ENCODE measurements at places on chromosomes 2 and 18.

GRCh38 chr18:8063733-8064132 is 496.6 kb downstream of the PTPRM start:
- DNase-seq = no peak

DNA sequence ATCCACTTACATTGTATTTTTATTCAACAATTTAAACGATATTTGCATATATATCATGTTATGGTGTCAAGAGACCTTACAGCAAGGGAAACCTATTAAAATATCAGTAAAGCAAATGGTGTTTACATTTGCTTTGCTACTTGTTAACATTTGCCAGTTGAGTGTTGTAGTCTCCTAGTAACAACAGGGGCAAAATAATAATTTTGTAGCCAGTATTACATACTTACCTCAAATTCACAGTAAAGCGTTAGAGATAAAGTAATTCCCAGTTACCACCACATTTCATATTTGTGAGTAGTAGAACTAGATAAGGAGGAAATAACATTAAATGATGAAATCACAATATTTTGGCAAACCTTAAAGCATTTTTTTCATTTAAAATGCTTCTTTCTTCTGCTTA is 71.3 kb downstream of the FASTKD2 start:
- DNase-seq = no peak

DNA sequence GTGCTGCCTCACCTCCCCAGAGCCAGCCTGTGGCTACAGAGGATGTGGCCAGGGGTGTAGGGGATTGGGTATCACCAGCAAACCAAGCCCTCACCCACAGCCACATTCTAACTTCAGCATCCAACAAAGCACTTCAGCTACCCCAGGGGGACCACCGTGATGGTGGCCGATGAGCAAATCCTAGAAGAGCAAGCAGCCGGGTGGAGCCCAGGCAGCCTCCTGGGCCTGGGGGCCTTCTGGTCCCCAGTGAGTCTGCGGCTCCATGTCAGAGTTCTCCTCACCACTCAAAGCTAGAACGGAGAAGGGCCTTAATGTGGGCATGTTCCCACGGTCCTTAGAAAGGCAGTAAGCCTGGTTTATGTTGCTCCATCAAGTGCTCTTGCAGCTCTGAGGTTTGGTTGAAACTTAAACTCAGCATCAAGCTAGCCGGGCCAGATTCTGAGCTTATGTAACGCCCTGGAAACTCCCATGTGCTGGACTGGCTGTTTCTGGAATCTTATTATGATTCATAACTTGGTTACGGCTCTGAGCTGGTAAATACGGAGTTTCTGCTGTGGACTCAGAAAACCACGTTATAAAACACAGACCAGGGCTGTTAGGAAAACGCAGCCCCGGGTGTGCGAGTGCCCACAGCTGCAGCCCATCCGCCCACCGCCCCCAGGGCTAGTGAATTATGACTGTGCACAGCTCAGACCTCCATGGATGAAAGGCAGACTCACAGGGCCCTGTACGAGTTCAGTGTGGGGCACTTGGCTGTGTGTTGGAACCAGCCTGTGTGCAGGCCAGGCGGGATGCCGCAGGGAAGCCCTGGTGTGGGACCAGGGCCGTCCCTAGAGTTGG is 99.8 kb downstream of the SEPTIN10 start:
- no peak for DNase-seq

DNA sequence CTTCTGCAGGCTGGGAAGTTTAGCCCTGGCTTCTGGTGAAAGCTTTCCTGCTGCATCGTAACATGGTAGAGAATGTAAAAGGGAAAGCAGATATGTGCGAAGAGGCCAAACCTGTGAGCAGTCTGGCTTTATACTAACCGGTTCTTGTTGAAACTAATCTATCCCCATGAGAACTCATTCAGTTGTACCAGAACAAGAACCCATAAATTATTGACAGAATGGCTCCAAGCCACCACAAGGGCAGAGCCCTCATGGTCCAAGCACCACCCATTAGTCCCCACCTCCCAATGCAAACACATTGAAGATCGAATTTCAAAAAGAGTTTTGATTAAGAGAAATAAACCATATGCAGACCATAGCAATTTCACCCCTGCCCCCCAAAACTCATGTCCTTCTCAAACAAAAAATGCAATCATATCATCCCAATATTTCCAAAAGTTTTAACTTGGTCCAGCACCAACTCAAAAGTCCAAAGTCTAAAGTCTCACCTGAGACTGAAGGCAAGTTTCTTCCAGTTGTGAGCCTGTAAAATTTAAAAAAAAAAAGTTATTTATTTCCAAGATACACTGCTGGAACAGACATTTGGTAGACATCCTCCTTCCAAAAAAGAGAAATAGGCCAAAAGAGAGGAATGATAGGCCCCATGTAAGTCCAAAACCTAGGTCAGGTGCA is 318.9 kb downstream of the CNTNAP5 start:
- DNase-seq = no peak

- DNase-seq = no peak
Observed at GRCh38 chr18:2797951-2798350, 48.9 kb upstream of the EMILIN2 start.

DNA sequence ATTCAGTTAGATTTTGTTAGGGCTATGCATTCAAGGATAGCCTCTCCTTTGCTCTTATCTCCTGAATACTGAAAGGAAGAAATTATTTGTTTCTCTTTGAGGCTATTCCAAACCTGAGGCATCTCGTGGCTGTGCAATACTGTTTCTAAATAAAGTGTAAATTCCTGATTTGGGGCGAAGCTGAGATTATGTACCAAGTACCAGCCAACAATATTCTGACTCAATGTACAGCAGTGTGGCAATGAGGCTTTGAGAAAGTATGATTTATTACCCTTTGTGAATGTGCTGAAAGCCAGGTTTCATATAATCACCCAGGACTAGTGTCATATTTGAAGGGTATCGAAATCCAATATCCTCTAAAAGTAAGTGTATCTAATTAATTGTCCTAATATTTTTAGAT is 113.5 kb downstream of the MEIS1 start:
- DNase-seq = no peak

DNA sequence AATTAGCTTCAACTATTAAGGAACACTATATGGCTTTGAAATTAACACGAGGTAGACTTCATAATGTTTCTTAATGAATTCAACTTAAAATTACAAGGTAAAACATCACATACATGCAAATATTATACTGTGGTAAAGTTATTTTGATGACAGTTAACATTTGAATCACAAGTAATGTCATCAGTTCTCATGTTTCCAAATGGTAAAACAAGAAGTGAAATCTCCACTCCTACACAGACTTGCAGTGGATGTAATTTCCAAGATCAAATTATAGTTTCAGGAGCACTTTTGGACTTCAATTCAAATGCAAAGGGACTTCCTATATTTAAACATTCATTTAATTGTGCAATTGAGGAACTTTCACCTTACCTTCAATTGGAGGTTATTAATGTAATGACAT is 39.1 kb downstream of the C18orf54 start:
- DNase-seq = no peak

DNA sequence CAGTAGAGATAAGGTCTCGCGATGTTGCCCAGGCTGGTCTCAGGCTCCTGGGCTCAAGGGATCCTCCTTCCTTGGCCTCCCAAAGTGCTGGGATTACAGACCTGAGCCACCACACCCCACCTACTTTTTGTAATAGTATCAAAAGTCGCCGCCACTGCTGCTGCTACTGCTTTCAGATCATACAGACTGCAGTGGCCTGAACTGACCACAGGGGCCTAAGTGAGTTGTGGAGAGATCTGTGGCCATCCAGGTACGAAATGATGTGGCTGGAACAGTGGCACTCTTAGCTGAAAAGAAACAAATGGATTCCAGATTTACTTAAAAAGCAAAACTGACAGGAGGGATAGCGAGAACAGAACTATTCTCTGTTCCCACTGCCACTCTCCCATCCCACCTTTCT is 32.9 kb upstream of the POMC start:
- DNase-seq = no peak

DNA sequence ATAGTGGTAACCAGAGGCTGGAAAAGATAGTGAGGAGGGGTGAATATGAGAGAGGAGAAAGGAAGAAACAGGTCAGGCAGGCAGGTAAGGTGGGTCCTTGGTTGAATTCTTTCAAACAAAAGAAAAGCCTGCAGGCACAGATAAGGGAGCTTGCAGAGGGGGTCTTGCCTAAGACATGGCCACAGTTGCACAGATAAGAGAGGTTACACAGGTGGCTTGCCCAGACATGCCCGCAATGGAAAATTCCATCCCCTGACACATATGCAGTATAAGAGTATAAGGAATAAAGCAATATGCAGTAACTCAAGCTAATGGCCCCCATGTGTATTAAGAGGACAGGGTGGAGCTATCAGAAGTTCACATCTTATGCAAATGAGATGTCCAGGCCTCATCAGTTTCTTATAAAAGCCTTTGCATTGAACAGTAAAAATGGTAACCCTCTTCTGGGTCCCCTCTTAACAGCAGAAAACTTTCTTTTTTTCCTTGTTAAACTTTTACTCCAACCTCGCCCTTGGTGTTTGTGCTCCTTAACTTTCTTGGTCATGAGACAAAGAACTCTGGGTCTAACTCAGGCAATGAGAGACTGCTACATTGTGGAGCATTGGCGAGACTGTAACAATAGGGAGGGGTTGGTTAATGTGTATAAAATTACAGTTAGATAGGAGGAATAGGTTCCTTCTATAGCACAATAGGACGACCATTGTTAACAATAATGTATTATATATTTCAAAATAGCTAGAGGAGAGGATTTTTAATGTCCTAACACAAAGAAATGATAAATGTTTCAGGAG is 764.6 kb downstream of the TSN start:
- DNase-seq = no peak

DNA sequence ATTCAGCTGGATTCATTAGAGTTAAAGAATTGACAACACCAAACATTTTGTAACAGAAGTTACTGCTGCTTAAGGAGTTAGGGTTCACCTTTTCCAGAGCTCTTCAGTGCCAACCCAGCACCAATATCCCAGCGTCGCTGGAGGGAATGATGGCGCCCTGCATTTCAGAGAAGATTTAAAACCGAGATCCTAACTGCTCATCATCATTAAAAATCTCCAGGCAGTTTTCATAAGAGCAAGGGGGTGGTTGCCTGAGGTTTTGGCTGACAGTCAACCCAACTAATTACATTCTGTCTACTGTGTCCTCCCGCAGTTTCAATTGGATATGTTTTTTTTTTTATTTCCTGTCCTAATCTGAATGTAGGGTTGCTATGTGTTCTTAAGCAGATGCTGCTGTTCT is 509.6 kb upstream of the TCF4 start:
- DNase-seq = no peak

GRCh38 chr18:77993188-77993981 is 743.7 kb downstream of the GALR1 start:
- no peak for DNase-seq

GRCh38 chr2:72148837-72149555 is 1.3 kb upstream of the CYP26B1 start:
- DNase-seq = peak; percentile 29

DNA sequence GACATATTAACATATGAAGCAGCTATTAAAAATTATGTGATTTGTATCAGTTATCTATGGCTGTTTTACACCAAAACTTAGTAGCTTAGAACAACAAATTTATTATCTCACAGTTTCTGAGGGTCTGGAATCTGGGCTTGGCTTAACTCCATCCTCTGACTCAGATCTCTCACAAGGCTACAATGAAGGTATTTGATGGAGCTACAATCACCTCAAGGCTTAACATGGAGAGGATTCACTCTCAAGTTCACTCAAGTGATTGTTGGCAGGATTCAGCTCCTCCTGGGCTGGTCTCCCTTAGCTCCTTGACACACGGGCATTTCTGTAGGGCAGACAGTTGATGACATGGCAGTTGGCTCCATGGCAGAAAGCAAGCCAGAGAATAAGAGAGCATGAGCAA is 133.0 kb upstream of the SLC14A2 start:
- no peak for DNase-seq

DNA sequence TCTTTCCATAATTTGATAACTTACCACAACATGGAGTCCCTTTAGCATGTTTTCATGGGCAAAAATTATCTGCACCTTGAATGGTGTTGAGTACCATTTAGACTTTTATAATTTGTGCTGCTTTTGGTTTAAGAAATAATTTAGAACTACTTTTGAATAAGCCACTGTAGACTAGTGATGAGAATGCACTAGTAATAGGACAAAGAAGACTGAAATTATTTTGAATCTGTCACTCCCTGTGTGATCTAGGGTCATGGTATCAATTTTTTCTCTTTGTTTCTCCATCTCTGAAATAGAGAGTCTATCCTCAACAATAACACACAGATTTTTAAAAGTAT is 37.7 kb downstream of the EFEMP1 start:
- no peak for DNase-seq

- DNase-seq = no peak
Observed at GRCh38 chr2:82237994-82238662, 1933.6 kb upstream of the LRRTM1 start.

DNA sequence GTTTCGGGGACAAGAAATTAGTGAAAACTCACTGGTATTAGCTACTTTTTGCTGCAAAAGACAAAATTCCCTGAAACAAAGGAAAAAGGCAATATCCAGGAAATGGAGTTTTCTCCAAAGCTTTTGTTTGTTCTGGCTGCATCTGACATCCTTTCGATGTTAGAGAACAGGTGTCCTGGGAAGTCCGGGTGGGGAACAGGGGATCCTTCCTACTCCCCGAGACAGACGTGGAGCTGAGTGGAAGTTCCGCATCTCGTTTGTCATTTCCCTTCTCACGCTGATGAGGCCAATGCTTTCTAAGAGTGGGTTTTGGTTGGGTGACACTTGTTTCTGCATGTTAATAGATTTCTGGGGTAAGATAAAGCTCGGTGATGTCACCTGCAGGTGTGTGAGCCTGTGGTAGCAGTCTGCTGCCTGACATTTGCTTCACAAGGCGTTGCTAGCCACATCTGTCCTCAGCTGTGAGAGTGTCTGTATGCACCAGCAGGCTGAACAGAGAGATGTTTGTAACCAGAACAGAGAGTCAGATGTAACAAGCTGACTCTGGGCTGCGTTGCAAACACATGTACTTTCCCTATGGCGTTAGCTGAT is 125.9 kb downstream of the ACOXL start:
- no peak for DNase-seq

GRCh38 chr2:23843051-23843976 is 83.6 kb downstream of the ATAD2B start:
- no peak for DNase-seq

DNA sequence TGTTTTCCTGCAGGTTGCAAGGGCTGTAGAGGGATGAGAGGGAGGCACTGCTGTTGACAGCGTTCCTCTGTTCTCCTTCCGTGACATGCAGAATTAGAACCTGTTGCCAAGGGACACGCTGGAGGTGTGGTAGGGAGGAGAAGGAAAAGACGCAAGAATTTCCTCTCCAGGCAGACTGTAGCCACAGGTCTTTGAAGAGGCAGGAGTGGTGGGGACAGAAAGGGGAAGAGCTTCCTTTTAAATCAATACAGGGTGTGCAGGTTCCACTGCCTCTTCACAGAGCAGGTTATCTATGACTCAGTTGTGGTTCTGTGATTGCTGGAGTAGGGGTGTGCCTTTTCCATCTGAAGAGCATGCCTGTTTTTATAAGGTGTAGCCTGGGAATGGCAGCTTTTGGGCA is 133.0 kb downstream of the WDSUB1 start:
- DNase-seq = no peak

DNA sequence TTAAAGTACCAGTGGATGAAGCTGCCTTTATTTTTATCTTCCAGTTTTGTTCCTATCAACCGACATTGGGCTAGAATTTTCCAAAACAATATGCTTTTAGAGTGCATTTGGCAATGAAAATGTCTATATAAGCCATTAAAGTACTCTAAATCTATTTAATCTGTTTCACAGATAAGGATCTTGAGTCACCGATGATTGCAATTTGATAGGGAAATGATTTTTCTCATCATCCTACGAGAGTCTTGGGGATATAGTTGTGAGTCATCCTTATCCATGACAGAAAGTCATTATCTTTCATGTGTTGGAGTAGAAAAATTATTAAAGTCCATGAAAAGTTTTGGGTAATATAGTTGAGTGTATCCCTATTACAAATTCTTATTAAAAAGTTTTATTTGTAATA is 26.1 kb downstream of the SLC39A10 start:
- no peak for DNase-seq
